ENCODE measurements at places on chromosomes 6 and 20.

DNA sequence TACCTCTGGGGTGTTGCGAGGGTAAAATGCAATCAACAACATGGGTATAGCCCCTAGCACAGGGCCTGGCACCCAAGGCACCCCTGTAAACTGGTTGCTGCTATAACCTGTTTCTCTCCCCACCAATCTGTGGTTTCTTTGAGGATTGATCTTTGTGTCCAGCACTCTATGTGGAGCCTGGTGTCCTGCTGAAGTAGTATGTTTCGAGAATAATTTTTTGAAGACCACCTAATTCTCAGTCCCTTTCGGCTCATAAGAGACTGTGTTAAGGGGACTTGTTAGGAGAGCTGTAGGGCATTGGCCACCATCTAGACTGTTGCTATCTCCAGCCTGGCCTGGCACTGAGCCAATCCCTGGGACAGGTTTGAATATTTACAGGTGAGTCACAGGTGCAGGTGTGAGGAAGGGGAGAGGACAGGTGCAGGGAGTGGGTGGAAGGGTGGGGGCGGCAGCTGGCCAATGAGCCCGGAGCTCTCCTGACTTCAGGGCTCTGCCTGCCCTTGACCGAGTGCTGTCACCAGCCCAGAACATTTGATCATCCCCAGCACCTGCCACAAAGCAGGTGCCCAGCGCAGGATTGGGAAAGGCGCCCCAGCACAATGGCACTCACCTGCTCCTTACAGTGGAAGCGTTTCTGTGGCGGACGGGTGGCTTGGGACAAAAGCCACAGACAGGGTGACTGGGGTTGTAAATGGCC, 8.1 kb upstream of the C20orf144 start:
- DNase-seq: no peak

- no peak for DNase-seq
Observed at GRCh38 chr6:133698272-133698671, 190.6 kb upstream of the TCF21 start.

DNA sequence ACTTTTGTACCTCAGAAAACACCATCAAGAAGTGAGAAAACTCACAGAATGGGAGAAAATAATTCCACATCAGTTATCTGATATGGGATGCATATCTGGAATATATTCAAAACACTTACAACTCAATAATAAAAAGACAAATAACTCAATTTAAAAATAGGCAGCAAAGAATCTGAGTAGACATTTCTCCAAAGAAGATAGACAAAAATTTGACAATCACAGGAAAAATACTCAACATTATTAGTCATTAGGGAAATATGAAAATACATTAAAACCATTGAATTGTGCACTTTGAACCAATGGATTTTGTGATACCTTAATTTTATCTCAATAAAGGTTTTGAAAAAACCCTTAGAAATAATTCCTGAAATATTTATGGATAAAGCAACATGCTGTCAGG, 36.9 kb upstream of the STMND1 start:
- no peak for DNase-seq

DNA sequence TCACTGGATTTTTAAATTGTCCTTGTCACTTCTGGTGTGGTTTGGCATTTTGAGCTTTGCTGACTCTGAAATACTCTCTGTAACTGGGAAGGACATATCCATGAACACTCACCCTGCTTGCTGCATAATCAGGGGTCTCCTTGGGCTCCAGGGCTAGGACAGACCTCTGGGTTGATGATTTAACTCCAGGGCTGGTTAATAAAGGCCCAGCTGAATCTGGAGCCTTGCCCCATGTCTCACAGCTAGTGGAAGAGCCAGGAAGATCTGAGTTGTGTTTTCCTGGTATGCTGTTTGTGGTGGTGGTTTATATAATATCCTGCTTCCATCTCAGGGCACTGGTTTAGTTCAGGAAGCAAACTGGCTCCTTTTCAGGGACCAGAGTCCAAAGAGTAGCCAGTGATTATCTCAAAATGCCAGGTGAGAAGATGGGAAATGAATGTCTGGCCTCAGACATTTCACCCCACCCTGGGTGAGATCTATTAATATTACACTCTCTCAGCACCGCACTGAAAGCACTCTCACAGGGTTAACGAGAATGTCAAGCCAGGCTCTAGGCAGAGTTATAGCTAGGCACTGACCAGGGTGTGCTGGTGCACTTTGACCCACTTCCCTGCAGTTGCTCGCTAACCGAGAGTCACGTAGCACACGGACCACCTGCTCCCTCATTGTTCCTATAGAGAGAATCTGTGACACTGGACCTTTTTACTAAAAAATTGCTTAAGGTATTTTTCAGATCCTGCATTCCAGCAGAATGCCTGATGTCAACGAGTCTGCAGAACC, 90.1 kb upstream of the SLC22A16 start:
- DNase-seq: no peak

DNA sequence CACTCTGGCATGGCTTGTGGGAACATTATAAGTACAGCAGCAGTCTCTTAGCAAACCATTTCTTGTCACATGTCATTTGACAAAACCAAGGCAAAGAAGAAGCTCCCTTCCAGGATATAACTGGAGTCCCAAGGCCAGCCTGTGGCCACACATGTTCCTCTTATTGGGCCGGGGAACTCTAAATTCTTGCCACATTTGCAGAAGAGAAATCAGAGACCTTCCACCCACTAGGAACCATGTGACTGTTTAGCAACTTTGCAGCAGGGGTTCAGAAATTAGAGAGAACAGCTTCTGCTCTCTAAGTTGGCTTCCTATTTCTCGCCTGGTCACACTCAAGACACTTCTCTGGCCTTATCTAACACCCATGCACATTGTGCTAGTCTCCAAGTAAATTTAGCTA, 20.4 kb upstream of the MEP1A start:
- no peak for DNase-seq

GRCh38 chr6:11535801-11536230, 1.7 kb upstream of the TMEM170B start:
- DNase-seq: no peak

DNA sequence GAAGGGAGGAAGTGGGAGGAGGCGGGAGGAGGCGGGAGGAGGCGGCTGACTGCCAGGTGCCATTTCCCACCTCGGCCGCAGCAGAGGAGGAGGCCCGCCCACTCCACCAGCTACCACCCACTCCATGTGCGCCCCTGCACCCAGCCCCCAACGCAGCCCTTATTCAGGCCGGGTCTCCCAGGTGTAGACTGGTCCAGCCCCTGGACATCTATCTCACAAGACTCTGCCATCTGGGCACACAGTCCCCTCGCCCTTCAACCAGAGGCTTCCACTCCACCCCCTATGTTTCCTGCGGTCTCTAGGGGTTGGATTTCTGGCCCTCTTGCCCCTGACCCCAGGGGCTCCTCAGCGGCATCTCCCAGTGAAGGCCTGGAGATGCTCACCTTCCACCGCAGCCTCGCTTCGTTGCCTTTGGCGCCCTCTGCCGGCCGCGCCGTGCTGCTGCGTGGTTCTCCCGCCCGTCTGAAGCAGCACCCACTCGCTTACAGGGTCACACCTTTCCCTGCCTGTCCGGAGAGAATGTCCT, 32.6 kb upstream of the FAM83D start:
- peak; percentile 74 for DNase-seq

GRCh38 chr20:45937765-45938164, 3.3 kb downstream of the PCIF1 start:
- DNase-seq: no peak

- DNase-seq: peak; percentile 42
Observed at GRCh38 chr6:27893836-27894807, 18.1 kb downstream of the OR2B2 start.

DNA sequence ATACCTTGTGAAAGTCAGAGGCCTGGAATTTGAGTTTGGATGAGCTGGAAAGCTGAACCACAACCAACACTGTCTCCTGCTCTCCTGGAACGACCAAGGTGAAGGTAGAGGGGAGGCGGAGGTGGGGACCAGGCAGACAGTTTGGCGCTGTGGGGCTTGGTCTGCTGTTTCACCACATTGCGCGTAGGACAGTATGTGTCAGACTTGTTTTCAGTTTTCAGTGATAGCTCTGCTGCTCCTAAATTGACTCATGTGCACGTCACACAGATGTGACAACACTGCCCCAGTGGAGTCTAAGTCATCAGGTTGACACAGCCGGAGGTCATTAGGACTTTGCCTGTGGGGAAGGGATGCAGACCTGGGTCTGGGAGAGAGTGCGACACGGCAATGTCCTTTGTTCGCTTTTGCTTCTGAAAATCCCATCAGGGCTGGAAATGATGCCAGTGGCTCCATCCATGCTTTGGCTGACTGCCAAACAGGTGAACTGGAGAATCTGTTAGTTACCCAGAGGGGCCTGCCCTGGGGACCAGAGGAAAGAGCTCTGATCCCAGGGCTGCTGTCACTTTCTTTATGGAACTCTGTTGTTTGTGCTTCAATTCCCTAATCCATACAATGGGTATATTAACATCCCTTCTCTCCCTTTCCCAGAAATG, 255.5 kb downstream of the CDC5L start:
- DNase-seq: no peak
